ENCODE measurements at places on chromosomes 5 and 9.

DNA sequence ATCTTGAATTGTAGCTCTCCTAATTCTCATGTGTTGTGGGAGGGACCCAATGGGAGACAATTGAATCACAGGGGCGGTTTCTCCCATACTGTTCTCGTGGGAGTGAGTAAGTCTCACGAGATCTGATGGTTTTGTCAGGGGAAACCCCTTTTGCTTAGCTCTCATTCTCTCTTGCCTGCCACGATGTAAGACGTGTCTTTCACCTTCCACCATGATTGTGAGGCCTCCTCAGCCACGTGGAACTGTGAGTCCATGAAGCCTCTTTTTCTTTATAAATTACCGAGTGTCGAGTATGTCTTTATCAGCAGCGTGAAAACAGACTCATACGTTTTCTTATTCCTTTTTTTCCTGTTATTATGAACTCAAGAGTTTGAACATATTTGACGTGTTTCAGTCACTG, 39.1 kb downstream of the RETREG1 start:
- no peak for DNase-seq

GRCh38 chr5:37532976-37533740, 154.0 kb downstream of the WDR70 start:
- no peak for DNase-seq

GRCh38 chr5:33275921-33276627, 164.7 kb upstream of the TARS1 start:
- no peak for DNase-seq

GRCh38 chr5:1685066-1685465, 114.6 kb downstream of the MRPL36 start:
- DNase-seq, result no peak

GRCh38 chr5:149172709-149173505, 31.6 kb downstream of the ABLIM3 start:
- no peak for DNase-seq

DNA sequence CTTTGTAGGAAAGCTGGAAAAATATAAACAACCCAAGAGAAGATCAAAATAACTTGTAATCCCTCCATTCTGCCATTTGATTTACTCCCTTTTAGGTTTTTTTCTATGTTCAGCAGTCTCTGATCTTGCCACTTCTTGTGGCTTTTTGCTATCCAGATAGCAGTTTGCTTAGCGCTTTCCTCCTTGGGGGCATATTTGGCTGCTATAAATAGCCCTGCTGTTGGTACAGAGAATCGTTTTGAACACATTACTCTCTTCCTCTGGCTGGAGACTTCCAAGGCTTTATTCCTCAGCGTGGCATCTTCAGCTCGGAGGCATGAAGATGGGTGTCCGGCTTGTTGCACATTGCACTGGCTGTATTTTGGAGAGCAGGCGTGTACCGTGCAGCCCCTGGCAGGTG, 38.6 kb downstream of the HMCN2 start:
- DNase-seq, result no peak

- peak; percentile 39 for DNase-seq
These were observed 511 bp downstream of the ARL15 start for GRCh38 chr5:54309691-54310432.

- no peak for DNase-seq
These were observed 25.9 kb upstream of the ANKRD55 start for GRCh38 chr5:56259002-56259511.

DNA sequence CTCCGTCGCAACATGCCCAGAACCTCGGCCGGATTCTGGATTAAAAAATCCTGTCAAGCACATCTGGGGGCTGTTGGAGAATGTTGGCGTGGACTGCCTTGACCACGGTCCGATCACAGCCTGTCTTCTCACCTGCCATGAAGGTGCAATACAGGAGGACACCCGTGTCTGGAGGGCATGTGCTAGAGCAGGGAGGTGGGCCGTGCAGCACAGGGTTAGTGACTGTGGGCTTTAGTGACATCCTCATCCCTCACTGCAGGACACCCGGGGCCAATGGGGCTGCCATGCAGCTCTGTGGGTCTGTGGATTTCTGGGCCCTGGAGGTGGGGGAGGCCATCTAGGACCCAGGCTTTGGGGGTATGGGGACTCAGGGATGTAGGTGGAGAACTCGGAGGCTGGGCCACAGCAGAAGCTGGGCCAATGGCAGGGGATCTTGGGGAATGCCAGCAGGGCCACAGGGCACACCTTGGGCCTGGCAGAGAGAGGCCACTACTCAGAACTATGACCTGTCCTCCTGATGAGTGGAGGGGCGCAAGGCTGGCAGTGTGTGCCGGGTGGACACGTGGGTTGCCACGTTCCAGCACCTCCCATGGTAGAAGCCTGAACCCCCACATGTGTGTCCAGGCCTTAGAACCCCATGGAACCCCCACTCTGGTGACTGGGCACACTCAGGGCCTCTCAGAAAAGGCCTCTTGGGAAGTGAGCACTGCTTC, 23.3 kb downstream of the ZDHHC11B start:
- no peak for DNase-seq

DNA sequence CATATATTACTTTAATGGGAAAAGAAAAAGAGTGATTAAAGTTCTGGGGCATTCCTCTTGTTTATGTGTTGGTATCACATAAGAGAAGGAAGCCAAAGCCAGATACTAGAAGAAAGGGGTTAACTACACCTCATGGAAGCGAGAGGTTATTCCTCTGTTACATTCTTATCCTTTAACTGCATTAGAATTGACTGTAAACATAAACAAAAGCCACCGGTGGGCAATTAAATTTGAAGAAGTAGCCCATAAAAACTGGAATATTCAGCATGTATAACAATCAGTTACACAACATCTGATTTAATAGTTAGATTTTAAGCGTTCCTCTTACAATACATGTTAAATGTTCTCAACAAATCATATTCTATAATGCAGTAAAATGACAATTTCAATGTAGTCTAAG, 18.8 kb downstream of the POU5F2 start:
- no peak for DNase-seq

GRCh38 chr9:129557192-129558036, 63.5 kb downstream of the C9orf50 start:
- no peak for DNase-seq
